SK-N-DZ (cell line): ENCODE measurements at places on chromosomes 4 and X.

- DNase-seq = no peak
These were observed 242.3 kb upstream of the GRIA3 start for GRCh38 chrX:122941806-122942205.

DNA sequence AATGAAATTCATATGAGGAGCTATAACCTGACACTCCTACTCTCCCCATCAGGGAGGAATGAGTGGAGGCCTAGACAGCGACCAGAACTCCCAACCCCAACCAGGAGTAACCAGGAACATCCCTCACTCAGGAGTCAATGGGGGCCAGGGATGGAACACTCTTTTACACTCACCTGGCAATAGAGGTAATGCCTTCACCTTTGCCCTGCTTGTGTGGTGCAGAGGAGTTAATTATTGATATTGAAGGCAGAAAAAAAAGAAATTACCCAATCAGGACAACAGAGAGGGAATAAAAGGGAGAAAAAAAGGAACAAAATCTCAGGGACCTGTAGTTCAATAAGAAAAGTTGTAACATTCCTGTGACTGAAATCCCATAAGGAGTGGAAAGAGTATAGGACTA lies 141.5 kb downstream of the PPP4R3C start:
- no peak for DNase-seq

DNA sequence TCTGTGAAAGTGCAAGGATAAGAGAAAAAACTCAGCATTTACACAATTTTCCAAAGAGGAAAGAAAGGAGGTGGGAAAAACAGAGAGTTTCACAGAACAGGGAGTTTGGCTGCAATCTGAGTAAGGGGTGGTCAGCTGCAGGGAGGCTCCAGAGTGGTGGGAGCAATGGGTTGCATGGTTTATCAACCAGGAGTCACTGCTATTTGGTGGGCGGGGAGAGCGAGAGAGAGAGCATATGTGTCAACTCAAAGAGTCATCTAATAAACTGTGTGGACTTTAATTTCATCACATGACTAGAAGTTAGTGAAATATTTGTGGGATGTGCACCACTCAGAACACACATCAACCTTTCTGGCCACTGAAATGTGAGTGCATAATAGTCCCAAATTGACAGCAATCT lies 94.6 kb downstream of the FAM13A start:
- no peak for DNase-seq

GRCh38 chrX:39907964-39908661 lies 189.6 kb downstream of the BCOR start:
- DNase-seq = no peak

- DNase-seq = no peak
These were observed 128.7 kb downstream of the MID1IP1 start for GRCh38 chrX:38929966-38930421.

- DNase-seq = no peak
These were observed 317 bp upstream of the FRMPD4 start for GRCh38 chrX:12137951-12138360.

DNA sequence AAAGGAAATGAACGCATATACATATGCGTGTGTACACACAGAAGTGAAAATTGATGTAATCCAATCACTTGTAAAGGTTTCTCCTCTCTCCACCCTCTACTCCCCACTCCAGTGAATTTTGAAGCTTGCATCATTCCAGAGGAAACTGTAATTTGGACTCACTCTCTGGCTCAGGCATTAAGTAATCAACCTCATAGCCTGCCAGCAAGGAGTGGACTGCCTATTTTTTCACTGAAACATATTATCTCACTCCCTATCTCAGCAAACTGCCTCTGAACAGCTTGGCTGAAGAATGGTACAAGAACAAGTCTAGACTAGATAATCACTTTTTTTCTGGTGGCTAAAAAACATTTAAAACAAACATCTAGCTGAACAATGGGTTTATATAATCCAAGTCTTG lies 124.2 kb downstream of the C4orf51 start:
- DNase-seq = no peak
